ENCODE measurements at places on chromosomes 2 and 18.

DNA sequence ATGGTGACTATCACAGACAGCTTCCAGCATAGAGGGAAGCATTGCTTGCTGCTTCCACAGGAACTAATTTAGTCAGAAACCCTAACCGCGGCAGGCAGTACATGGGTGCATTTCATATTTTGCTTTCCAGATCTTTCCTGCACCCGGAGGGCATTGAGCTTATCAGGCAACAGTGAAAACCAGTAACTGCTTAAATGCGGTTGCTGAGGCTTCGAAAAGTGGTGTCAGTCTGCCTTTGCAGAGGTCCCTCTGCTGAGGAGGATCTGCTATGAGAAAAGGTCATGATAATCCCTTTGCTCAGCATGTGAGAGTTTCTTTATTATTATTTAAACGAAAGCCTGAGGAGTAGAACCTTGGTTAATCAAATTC is 44.6 kb upstream of the ROCK2 start:
- no peaks in the 10 kb centered on the region for H3K4me1 ChIP-seq
- DNase-seq = no peak
- no peaks in the 10 kb centered on the region for H3K36me3 ChIP-seq

- peaks cover 9% of the 10 kb centered on the region for H3K4me1 ChIP-seq
- no peak overlapping the region for H3K4me3 ChIP-seq
- H3K36me3 ChIP-seq = peaks cover 68% of the 10 kb centered on the region
- no peak for DNase-seq
- no peak overlapping the region for H3K27ac ChIP-seq
- H3K27me3 ChIP-seq = no peaks in the 10 kb centered on the region
Observed at GRCh38 chr2:216418981-216419380, 6.7 kb downstream of the SMARCAL1 start.

DNA sequence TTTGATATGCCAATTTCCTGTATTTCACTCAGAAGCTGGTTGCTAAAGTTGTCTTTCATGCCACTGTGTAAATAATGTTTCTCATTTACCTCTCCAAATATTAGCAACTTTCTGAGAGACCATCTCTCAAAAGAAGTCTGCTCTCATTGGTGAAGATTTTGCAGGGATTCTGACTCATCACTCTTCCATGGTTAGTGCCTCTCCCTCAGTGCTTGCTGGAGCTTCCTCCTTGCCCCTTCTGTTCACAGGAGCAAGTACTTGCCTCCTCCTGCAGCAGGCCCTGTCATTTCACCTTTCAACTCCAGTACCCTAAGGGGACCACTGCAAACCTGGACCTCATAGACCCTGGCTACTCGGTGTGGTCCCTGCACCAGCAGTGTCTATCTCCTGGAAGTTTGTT is 168.8 kb downstream of the ZNF385B start:
- no peaks in the 10 kb centered on the region for H3K36me3 ChIP-seq
- H3K27me3 ChIP-seq = no peaks in the 10 kb centered on the region
- H3K4me3 ChIP-seq = no peak overlapping the region
- H3K27ac ChIP-seq = no peak overlapping the region
- no peak for DNase-seq
- no peaks in the 10 kb centered on the region for H3K4me1 ChIP-seq

- no peaks in the 10 kb centered on the region for H3K36me3 ChIP-seq
- no peak for DNase-seq
Observed at GRCh38 chr2:71785516-71785981, 332.2 kb downstream of the DYSF start.

GRCh38 chr18:41938445-41938844 is 16.6 kb upstream of the PIK3C3 start:
- peaks cover 9% of the 10 kb centered on the region for H3K27me3 ChIP-seq
- no peak for DNase-seq
- H3K36me3 ChIP-seq = no peaks in the 10 kb centered on the region

GRCh38 chr2:25879133-25879730 is 945 bp upstream of the ASXL2 start:
- DNase-seq = no peak
- H3K27ac ChIP-seq = peak overlapping the region; percentile 95
- H3K4me1 ChIP-seq = peaks cover 41% of the 10 kb centered on the region
- no peaks in the 10 kb centered on the region for H3K27me3 ChIP-seq
- peak overlapping the region; percentile 95 for H3K4me3 ChIP-seq
- peaks cover 13% of the 10 kb centered on the region for H3K36me3 ChIP-seq

DNA sequence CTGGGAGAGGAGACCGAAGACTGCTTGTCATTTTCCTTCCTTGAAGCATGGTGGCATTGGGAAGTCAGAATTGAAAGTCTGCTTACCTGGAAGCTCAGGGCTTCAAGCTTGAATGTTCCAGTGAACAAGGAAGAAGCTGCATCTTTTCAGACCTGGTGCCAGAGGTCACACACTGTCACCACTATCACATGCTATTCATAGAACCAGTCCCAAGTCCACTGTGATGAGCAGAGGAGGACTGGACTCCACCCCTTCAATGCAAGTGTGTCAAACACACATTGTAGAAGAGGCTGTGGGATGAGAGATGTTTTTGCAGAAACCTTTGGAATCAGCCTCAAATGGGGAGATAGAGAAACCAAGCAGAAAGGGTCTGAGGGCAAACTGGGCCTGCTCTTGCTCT is 81.4 kb downstream of the LYPD1 start:
- H3K27me3 ChIP-seq = no peaks in the 10 kb centered on the region
- H3K27ac ChIP-seq = no peak overlapping the region
- no peaks in the 10 kb centered on the region for H3K4me1 ChIP-seq
- no peak for DNase-seq
- no peak overlapping the region for H3K4me3 ChIP-seq
- no peaks in the 10 kb centered on the region for H3K36me3 ChIP-seq

GRCh38 chr18:61464551-61465142 is 131.4 kb downstream of the CDH20 start:
- no peaks in the 10 kb centered on the region for H3K27me3 ChIP-seq
- no peak overlapping the region for H3K4me3 ChIP-seq
- H3K36me3 ChIP-seq = no peaks in the 10 kb centered on the region
- no peak for DNase-seq
- H3K4me1 ChIP-seq = no peaks in the 10 kb centered on the region

DNA sequence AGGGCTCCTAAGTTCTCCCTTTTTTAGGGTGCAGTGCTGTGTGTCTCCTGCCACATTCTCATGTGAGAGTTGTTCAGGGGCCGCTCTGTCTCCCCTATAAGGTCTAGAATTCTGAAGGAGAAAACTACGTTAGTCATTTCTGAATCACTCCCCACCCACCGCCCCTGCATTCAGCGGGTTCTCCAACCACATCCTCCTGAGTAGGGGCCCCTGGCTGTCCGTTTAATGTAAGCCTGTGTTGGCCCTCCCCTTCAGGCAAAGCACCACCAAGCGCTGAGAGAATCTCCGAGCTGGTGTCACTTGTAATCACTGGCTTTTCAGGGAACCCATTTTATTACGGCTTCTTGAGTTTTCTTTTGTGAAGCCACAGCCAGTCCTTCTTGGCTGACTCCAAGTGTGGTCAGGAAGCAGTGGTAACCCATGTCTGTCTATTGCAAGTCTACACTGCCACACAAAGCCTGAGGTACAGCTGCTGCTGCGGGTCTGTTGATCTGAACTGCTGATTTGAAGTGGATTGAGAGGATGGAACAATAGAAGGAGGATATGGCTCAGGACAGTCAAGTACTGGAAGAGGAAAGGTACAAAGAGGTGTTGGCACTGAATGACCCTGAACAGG is 16.9 kb downstream of the LCT start:
- H3K27ac ChIP-seq = peak overlapping the region; percentile 87
- DNase-seq = peak; percentile 80
- no peaks in the 10 kb centered on the region for H3K27me3 ChIP-seq

- no peaks in the 10 kb centered on the region for H3K27me3 ChIP-seq
- no peak overlapping the region for H3K27ac ChIP-seq
- no peaks in the 10 kb centered on the region for H3K36me3 ChIP-seq
- H3K4me1 ChIP-seq = no peaks in the 10 kb centered on the region
- no peak overlapping the region for H3K4me3 ChIP-seq
Observed at GRCh38 chr18:67875944-67876343, 359.4 kb upstream of the DSEL start.

- no peaks in the 10 kb centered on the region for H3K27me3 ChIP-seq
- DNase-seq = no peak
Observed at GRCh38 chr2:124814968-124815745, 790.1 kb downstream of the CNTNAP5 start.

DNA sequence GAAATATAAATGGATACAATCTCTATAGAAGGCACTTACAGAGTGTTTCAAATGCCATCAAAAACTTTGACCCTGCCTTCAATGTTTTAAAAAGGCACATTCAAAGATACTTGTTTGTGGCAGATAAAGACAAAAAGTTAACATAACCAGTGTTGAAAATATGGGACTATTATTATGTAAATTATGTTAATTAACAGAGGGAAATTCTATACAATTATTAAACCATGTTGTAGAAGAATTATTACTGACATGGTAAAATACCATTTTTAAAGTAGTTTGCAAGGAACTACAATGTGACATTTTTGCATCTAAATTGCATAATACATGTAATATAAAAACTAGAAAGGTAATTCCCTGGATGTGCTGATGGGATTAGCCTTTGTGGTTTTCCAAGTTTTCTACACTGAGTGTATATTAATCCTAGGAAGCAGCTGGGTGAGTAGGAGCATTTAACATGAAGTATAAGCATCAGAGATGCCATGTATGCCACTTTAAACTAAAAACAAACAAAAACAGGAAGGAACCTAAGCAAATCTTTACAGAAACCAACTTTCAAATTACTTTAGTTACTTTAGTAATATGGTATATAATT is 21.7 kb downstream of the MIB1 start:
- H3K27me3 ChIP-seq = no peaks in the 10 kb centered on the region
- no peak overlapping the region for H3K4me3 ChIP-seq
- DNase-seq = no peak
- no peak overlapping the region for H3K27ac ChIP-seq

DNA sequence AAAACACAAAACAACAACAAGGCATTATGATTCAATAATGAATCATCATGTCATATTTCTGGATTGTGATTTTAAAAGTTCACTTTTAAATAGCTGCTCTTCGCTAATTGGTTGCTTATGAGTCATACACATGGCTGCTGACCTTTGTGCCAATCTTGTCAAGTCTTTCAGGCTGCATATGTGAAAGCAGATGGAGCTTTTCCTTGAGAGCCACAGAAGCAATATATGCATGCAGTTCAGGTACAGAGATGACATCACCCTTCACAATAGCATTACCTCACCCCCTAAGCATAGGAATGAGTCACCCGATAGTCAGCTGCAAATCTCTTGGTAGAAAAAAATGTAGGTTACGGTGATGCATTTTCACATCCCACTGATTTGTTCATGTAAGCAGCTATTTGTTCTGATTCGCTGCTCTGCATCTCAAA is 27.2 kb downstream of the EIF2AK3 start:
- peaks cover 12% of the 10 kb centered on the region for H3K36me3 ChIP-seq
- no peaks in the 10 kb centered on the region for H3K27me3 ChIP-seq
- peak overlapping the region; percentile 56 for H3K27ac ChIP-seq
- DNase-seq = peak; percentile 51

GRCh38 chr2:221235941-221236340 is 336.2 kb downstream of the EPHA4 start:
- no peak overlapping the region for H3K4me3 ChIP-seq
- H3K36me3 ChIP-seq = no peaks in the 10 kb centered on the region

DNA sequence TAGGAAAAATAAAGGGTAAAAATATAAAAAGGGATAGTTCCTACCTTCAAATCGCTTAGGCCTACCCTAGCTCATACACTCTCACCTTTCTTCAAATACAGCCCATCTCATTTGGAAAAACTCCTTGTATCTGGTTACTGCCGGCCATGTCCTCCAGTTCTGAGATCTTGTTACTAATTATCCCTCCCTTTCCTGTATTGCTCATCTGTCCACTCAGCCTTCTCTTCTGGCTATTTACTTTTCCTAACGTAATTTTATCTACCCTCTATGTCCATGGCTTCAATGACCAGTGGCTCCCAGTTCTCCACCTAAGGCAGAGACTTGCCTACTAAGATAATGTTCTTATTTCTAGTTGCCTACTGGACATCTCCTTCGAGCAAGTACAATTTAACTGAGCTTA is 342.9 kb upstream of the ACVR2A start:
- H3K4me1 ChIP-seq = peaks cover 55% of the 10 kb centered on the region
- H3K27ac ChIP-seq = no peak overlapping the region
- H3K27me3 ChIP-seq = no peaks in the 10 kb centered on the region

All from activated T-helper 2 cell treated with anti-CD3 and anti-CD28 coated beads, Interferon-gamma antibody, Interleukin-2, Interleukin-4, amounts not matched to agents 10 μg/mL and 5 μg/mL and 100 μg/mL, durations not matched to agents 14 hours and 24 hours and 36 hours (primary cell).